ENCODE measurements at places on chromosomes 2 and 18.

DNA sequence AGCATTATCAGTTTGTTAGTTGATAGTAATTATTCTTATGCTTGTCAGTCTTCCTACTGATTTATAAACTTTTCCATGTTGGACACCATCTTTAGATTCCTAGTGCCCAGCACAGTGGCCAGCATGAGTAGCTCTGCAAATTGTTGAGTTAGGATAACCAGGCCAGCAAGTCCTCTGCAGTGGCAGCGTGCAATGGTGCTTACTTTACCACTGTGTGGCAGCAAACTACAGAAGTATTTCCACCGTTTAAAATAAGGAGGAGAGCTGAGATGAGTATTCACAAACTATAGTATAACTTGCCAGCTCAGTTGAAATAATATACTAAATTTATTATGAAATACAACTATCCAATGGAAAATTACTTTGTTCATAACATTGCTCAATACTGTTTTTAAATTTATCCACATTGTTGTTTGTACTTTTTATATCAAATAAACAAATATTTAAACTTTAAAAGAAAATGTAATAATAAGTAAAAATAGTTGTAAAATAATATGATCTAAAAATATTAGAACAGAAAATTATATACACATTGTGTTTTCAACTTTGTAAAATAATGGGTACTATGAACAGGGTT, 9.3 kb upstream of the THADA start:
- DNase-seq, result no peak

DNA sequence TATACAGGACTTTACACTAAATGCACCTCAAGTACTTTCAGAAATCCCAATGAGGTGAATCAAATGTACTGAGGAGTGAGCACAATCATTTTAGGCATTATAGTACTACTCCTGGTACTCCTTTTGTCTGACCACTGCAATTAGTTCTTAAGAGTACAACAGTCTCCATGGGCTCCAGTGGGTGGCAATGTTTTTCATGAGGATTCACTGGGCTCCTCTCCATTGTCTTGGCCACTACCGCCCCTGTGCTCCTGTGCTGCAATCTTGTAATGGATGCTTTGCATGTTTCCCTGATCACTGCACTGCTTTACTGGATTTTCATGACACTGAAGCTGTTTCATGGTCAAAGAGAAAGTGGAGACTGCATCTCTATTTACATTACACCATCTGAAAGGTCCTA, 268.5 kb upstream of the ZSWIM2 start:
- no peak for DNase-seq

GRCh38 chr2:64823794-64824193, 165.4 kb upstream of the SLC1A4 start:
- no peak for DNase-seq

- no peak for DNase-seq
Measured at GRCh38 chr2:241813644-241814392, 4.8 kb downstream of the NEU4 start.

- DNase-seq, result no peak
Measured at GRCh38 chr2:191791953-191792560, 54.8 kb downstream of the CAVIN2 start.

DNA sequence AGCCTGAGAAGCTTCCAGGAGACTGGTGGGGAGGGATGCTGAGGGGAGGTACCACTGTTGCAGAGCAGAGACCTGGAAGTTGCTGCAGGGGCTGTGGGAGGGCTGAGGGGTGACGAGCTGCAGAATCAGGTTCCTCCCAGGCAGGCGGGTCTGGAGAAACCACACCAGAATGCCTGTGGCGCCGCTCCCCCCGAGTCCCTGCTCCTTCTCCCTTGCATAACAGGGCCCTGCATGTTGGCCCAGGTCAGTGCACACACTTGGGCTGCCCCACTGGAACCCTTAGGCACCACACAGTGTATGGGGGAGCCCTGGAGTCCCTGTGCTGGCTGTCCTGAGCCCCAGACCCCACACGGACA, 60.4 kb downstream of the ARL4C start:
- DNase-seq, result no peak

DNA sequence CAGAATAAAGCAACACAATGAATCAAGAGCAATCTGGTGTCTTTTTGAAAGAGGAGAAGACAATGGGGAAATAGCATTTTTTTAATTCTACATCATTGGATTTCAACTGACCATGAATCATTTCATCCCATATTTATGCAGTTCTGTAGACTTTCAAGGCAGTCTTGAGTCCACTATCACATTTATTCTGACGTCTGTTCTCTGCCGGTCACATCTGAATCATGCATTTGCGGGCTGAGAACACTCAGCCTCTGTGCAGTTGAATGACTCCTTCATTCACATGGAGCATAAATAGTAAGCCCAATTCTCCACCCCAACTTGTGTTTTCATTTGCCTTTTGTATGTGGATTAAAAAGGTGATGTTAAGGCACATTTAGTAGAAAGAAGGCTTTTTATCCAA, 128.2 kb downstream of the AKAIN1 start:
- DNase-seq, result no peak

DNA sequence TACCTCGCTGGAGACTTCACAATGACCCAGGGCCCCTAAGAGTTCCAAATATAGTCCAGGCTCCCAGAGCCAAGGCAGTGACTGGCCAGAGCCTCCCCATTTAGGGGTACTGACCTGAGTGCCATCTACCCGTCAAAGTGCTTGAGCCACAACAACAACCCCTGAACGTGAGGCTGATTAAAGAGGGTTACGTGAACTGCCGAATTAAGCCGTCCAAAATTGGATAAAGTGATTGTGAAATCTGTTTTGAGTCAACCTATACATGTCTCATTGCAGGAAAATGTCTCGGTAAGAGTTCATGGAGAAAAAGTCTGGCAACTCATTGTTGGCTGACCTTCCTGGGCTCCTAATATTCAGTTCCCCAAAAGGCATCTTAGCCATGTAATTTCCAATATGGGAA, 116.3 kb downstream of the TTC32 start:
- no peak for DNase-seq

GRCh38 chr18:28088477-28088876, 88.5 kb downstream of the CDH2 start:
- DNase-seq, result no peak

GRCh38 chr2:137706786-137707613, 257.3 kb upstream of the HNMT start:
- DNase-seq, result no peak

DNA sequence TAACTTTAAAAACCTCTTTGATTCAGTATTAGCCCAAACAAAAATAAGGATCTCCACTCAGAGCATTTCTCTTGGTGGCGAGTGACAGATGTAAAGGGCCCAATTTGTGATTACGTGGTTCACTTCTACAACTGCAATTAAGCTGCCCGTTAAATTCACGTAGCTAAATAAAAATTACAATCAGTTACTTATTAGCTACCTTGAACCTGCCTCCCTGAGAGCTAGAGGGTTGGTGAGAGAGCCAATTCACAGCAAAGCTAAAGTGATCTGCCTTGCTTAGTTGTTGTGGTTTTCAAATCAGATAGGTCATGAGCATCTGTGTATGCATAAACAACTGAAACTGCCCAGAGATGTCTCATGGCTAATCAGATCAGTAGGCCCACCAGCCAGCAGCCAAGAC, 156.7 kb downstream of the RNF152 start:
- DNase-seq, result no peak

- DNase-seq, result no peak
Measured at GRCh38 chr2:18506883-18507509, 53.5 kb downstream of the RDH14 start.

- DNase-seq, result no peak
Measured at GRCh38 chr2:27435628-27436027, 6.6 kb upstream of the KRTCAP3 start.

- no peak for DNase-seq
Measured at GRCh38 chr2:7749895-7750559, 832.8 kb downstream of the RNF144A start.

DNA sequence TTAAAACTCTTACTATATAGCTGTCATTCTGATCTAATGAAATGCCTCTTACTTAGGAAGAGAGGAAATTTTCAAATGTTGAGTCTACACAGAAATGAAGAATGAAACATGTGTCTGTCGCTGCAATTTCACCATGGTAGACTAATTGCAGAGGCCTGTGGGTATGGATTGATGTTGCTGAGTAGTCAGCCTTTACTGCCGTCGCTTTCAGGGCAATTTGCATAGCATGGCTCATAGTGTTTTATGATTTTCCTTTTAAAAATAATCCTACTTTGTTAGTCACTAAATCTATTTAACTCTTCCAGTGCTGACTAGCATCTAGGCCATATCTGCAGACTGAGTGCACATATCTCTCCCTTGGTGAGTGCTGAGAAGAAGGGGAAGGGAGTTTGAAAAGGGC, 819.2 kb downstream of the SATB2 start:
- DNase-seq, result peak; percentile 36

DNA sequence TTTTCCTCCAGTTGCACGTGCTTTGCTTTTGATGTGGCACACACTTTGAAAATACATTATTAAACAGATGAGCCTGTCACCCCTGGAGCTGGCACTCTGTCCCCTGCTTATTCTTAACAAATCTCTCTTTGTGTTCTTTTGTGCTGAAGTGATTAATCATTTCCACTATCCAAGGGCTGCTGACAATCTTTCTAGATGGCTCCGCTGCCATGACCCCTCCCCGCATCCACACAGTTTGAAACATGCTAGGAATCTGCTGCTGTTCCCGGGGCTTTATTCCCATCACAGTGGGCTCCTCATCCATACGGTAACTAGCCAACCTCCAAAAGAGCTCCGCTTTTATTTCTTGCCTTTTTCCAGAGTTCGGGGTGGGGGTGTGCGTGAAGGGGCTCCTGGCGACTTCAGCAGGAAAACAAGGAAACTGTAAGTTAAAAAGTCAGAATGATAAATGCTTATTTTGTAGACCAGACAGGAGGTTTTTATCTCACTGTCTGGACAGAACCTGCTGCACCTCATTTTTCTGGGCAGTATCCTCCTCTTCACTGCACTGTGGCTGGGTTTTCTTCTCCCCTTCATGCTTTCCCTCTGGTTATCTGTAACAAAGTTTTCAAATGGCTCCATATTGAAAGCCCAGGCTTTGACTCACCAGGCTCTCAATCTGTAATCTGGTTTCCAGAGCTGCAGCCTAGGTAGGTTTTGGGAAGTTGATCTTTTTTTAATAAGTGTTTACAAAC, 319.7 kb downstream of the AFF3 start:
- no peak for DNase-seq

- no peak for DNase-seq
Measured at GRCh38 chr2:2775018-2775417, 443.9 kb upstream of the MYT1L start.

- no peak for DNase-seq
Measured at GRCh38 chr2:40279001-40279400, 172.9 kb downstream of the SLC8A1 start.

DNA sequence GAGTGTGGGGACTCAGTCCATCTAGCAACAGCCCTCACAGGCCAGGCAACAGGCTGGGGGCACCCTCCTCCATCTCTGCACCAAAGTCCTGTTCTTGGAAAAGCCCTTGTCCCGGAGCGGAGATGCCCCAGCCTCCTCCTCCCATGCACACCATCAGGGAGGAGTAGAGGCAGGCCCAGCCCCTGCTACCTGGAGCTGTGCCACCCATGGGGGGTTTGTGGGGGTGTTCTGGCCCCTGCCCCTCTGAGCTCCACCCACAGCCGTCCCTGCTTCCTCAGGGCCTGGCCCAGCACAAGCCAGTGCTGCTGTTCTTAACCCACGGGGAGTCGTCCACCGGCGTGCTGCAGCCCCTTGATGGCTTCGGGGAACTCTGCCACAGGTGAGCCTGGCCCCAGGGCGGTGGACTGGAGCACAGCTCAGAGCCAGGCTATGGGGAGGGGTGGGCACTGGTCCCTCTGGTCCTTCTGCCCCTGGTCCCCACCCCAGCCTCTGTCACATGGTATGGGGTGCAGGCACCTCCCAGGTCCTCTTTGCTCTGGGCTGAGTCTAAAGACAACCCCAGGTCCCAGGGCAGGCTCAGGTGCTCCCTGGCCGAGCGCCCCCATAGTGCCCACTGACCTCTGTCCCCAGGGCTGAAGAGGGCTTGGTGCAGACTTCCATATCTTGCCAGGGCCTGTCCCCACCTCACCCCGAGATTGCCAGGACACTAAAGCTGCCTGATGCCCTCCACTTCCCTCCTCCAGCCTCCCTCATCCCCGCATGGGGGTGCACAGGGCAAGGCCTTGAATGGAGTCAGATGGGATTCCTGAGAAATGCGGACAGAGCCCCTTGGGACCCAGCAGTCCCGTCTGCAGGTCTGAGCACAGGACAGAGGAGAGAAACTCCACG, 2.7 kb downstream of the AGXT start:
- no peak for DNase-seq

DNA sequence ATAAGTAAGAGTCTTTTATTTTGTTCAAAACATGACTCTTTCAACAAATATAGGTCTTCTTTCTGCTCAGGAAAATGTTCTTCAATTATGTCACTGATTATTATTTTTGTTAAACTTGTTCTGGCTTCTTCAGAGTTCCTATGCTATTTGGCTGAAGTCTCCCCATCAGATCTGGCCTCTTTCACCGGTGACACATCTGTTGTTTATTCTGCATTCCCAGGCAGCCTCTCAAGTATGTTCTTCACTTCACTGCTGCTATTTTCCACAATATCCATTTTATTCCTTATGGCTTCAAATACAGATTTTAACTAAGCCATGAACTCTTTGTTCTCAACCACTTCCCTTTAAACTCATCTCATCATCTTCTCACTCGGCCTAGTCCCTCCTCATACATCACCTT, 45.7 kb downstream of the HDAC4 start:
- DNase-seq, result peak; percentile 9

DNA sequence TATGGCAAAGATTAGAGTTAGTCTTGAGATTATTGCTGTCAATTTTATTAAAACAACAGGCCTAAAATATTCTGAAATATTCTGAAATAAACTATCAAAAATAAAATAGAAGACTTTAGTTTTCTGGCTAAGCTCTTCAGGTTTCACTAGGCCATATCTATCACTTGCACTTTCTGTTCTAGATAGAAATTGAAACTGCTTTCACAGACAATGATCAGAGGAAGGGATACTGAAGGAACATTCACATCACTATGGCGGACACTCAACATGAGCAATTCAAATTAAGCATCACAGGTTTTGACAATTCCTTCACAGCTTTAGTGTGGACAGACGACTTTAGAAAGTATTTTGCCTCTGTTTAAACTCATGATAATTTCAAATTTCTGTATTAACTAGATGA, 586.4 kb upstream of the REG3G start:
- DNase-seq, result no peak

GRCh38 chr2:144490857-144491256, 29.1 kb downstream of the ZEB2 start:
- DNase-seq, result no peak

DNA sequence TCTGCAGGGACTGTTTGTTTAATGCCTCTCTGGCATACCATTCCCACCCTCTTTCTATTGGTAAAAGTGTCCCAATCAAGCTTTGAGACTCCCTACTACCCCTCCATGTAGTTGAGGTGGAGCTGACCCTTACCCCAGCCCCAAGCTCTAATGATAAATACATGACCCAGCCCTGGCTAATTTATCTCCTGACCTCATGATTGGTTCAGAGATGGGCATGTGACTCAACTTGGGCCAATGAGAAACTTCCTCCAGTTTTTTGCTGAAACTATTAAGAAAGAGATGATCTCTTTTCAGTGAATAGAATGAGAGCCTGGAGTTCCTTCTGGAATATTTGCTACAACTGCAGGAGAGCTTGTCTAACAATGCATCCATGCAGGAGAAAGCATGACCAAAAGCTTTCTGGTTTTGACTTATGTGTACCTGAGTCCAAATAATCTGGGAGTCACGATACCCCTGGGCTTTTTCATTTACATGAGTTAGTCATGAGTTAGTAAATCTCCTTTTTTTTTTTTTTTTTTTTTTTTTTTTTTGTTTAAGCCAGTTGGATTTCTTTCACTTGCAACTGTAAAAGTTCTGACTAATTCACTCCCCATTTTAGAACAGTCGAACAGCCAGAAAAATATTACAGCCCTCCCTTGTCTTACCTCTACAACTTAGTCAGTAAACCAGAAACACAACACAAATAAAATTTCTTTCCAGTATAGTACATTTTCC, 66.5 kb upstream of the TLK1 start:
- DNase-seq, result no peak

Measured in AG04449 (cell line).